ENCODE measurements at places on chromosomes 3 and 15. TPM values are rescaled to one million over a fixed set of nuclear protein-coding genes. Genes with fewer than 3 reads are reported as not detected.

The SLC15A2 gene
- total RNA-seq, result 5.0 TPM

The NR1I2 gene
- 0.11 TPM for total RNA-seq

- no peak for DNase-seq
Observed at GRCh38 chr3:71302604-71303003, 280.9 kb downstream of the FOXP1 start.

DNA sequence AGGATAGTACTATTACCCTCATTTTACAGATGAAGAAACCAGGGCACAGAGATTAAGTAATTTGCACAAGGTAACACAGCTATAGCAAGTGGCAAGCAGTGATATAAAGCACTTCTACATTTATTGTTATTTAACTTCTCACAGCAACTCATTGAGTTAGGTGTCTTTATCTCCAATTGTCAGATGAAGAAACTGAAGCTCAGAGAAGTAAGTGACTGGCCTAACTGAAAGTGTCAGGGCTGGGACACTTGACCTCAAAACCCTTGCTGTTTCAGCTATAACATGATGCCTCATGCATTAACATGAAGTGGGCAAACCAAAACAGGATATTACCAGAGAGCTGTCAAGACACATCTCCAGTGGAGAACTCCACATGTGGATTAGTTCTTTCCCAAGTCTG is 65.8 kb upstream of the LEKR1 start:
- DNase-seq, result no peak

- no peak for DNase-seq
Observed at GRCh38 chr3:59436164-59436958, 386.5 kb upstream of the CFAP20DC start.

Measured in Right ventricle myocardium superior (tissue), 1 donor.